Heart left ventricle (tissue), 16 donors: ENCODE measurements at places on chromosomes 16 and 17.

- no peak for DNase-seq
Measured at GRCh38 chr17:56034197-56034635, 119.1 kb upstream of the ANKFN1 start.

- peak; percentile 79 for DNase-seq
Measured at GRCh38 chr17:8698162-8698971, 46.3 kb downstream of the CCDC42 start.

DNA sequence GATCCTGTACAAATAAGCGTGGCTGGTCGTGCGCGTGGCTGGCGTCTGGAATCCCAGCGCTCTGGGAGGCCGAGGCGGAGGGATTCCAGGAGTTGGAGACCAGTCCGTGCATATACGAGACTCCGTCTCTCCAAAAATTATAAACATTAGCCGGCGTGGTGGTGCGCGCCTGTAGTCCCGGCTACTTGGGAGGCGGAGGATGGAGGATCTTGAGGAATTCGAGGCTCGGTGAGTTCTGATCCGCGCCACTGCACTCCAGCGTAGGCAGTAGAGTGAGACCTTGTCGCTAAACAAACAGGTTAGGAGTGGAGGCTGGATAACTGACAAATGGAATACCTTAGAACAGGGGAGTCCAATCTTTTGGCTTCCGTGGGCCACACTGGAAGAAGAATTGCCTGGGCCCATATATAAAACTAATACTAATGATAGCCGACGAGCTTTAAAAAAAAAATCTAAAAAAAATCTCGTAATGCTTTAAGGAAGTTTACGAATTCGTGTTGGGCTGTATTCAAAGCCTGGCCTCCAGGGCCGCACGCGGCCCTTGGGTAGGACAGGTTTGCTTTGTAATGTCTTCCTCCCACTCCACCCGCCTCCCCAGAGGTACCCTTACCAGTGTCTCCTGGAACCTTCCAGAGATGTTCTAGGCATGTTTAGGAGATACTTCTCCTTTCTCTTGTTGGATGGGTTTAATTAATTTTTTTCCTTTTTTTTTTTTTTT lies 909 bp upstream of the RSL1D1 start:
- DNase-seq, result no peak

DNA sequence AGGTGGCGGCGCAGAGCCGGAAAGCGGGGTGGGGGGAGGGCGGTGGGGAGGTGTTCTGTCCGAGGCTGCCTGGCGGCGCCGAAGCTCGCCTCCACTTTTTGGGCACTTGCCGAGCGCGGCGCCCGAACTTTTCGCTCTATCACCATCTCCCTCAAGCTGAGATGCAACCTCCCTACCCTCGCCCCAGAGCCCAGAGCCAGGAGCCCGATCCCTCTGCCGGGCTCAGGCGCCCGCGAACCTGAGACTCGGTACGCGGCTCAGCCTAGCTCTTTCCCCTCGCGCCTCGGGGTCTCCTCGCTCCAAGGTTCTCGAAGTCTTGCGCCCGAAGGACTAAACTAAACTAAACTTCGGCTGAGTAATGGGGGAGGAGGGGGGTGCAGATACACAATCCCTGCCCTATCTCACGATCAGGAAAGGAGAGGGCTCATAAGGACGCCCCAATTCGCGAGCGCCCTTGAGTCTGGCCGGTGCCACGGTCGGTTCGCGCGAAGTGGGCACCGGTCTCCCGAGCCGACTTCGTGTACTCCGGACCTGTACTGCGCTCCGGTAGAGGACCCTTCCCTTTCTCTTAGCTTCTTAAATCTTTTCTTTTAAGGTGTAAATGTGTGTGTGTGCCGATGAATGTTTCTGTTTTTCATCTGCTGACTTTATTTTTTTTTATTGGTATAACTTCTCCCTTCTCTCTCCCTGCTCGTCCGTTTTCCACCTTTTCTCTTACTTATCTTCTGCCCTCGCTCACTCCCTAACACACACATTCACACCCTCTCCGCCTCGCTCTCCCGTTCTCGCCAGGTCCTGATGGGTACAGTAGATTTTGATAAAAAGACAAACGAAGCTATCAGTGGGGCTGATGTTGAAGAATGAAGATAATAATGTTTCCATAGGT lies 1.9 kb upstream of the SALL1 start:
- DNase-seq, result no peak

GRCh38 chr17:73133911-73134649 lies 30.7 kb upstream of the SSTR2 start:
- no peak for DNase-seq

DNA sequence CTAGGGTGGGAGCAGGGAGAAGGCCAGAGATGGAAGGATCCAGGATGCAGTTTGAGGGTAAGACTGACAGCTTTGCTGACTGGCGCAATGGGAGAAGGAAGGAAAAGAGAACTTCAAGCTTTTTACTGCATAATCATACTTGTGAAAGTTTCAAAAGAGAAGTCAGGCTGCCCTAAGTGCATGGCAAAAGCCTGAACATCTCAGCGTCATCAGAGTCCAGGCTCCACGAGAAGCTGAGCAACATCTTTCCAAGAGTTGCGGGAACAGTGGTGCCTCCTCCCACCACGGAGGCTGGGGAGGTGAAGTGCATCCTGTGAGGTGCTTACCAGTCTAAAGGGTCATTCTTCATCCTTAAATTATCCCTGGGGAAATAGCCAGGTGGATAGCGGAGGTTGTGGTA lies 26.9 kb upstream of the SLC38A8 start:
- DNase-seq, result no peak

DNA sequence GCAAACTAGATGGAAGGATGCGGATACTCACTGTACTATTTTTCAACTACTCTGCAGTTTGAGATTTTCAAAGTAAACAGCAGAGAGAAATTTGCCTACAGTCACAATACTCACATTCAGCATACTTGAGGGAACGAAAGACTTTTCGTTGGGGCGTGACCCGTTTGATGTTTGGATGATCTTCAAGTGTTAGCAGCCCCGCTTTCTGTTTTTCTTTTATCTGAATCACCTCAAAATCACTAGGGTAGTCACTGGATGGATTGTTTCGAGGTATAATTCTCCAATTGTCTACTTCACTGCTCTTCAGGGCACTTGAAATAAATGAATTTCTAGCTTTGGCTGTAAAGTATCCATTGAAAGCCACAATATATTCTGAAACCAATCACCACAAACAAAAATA lies 17.8 kb downstream of the MBTPS1 start:
- DNase-seq, result no peak

DNA sequence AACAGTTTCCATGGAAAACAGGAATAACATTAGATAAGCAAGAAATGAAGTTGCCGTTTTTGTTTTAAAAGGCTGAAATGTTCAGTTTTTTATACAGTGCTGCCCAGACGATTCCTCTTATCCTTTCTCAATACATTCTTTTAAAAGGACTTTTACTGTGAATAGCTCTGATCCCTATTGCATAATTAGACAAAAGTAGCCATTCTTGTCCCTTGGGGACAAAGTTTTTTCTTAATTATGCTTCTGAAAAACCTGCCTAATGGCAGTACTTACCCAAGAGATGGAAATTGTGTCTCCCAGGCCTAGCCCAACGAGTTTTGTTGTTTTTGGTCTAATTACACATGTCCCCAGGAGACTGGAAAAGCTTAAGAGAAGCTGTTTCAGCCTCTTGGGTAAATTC lies 27.6 kb downstream of the NXPH3 start:
- DNase-seq, result no peak

- no peak for DNase-seq
Measured at GRCh38 chr16:63980763-63981162, 1141.1 kb downstream of the CDH11 start.

- peak; percentile 57 for DNase-seq
Measured at GRCh38 chr16:88073201-88073721, 122.0 kb downstream of the BANP start.
